Nucleus accumbens (tissue), 56 donors: ENCODE measurements at places on chromosomes 6 and 20.

DNA sequence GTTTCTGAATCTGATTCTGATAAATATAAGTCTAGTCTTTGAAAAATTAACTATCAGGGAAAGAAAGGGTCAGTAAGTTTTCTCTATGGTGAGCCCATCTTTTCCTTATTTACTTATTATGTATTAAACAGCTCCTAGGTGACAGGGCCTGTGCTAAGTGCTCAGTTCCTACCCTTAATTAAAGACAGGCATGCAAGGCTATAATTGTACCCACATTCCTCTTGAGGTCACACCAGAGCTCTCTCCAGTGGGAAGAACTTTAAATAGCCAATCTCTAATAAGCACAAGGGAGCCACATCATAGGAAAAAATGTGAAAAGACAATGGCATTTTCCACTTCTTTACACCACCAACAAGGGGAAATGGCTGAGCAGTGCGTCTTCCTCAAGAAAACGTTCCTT, 421.8 kb upstream of the SLC35B3 start:
- no peak for DNase-seq

DNA sequence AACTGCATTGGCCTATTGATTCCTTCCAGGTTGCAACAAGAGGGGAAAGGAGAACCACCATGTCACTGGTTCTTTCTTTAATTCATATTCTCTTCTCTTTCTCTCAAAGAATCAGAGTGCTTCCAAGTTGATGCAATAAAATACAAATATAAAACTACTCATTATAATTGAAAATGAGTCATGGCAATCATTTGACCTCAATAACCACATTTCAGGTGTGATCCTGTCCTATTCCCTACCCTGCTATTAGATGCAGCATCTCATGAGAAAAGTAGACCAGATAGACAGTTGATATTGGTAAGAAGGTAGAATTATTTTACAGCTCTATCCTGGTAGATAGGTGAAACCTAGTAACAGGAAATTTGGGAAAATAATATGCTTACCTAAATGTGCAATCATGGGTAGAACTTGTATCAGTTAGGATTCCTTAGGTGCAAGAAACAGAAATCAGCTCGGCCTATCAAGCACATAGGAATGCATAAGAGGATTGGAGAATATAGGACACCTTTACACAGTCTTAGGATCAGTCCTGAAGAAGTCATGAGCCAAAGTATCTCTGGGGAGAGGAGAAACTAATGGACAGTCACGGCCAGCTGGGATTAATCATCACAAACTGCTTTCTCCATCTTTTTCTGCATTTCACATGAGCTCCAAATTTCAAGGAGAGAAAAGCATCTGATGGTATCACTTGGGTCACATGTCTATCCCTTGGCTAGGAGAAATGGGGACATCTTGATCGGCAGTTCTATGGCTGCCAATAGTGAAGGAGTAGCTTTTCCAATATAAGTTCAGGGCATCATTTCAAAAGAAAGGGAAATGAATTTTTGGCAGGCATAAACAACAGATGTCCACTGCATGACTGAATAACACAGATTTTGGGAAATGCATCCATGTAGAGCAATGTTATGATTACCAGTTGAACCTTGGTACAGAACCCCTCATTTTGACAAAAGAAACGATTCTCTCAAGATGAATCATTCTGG, 19.3 kb upstream of the RNF146 start:
- no peak for DNase-seq

DNA sequence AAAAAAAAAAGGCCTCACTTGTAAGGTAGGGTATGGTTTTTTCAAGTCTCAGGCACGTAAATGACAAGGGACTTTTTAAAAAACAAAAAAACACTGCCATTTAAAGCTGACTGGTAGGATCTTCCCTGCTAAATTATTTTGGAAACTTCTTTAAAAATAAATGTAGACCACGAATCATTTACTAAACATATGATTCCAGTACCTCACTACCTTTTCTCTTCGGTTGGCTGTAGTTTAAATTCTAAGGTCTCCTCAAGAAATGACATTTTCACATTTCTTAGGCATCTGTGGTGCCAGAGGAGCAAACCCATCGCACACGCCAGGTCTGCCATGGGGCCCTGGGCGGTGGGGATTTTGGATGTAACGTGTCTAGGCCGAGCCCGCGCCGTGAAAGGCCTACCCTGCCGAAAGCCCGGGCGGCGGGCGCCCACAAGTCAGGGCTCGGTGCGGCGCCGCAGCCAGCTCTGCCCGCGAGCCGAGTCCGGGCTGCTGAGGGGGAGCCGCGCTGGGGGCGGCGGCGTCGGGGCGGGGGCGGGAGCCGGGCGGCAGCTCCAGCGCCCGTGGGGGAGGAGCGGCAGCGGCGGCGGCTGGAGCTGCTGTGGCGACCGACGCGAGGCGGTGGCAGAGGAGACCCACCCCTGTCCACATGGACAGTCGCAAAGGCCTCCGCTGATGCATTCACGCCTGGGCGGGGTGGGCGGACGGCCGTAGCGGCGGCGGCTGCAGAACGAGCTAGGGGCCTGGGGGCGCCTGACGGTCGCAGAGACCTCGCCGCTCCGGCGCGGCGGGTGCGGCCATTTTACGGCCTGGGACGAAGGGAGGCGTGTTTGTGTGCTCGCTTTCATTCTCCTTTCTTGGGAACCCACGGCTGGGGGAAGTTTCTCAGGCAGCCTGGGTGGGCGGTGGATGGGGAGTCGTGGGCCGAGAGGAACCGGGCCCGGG, at the start of gene SENP6:
Gene SENP6 (plus strand): TSS at position 577 of the 942 bp plus-strand sequence. CDS start 645 bp downstream, outside the sequence.
- DNase-seq = no peak

DNA sequence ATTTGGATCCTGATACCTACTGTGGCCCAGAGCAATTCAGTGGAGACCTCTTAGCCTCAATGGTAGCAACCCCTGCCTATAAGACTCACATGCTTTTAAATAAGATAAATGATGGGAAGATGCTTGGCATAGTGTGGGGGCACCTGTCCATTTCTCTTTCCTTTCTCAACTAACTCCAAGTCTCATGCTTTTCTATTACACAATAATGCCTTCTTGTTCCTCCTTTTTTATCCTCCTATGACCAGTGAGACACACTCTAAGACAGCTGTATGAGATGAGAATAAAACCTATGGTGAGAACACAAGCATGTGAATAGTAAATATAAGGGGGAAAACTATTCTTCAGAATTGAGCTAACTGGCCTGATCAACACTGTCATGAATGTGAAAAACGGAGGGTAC, 147.0 kb upstream of the STXBP5 start:
- no peak for DNase-seq

- no peak for DNase-seq
Observed at GRCh38 chr20:64093013-64093503, 8.9 kb upstream of the LKAAEAR1 start.

DNA sequence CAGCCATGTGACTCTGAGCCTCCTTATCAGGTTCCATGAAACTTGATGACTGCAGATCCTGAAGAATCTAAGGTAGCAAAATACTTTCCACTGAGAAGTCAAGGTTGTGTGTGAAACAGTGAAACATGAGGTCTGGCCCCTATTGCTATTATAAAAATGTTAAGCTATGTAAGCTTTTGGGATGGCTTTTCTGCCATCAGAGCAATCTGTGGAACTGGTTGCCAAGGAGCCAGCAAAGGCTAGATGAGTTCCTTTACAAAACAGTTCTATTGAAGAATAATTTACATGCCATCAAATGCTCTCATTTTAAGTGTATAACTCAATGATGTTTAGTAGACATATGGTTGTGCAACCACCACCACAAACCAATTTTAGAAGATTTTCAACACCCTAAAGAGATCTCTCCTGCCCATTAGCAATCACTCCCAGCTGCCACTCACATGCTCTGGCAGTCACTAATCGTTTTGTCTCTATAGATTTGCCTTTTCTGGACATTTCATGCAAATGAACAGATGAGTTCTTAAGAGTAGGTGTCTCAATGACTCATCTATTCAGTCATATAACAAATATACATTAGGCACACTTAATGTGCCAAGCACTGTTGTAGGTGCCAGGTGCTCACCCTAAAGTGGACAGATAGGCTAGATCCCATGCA, 19.9 kb upstream of the MEP1A start:
- no peak for DNase-seq

- no peak for DNase-seq
Observed at GRCh38 chr6:98787961-98788360, 46.4 kb upstream of the POU3F2 start.

DNA sequence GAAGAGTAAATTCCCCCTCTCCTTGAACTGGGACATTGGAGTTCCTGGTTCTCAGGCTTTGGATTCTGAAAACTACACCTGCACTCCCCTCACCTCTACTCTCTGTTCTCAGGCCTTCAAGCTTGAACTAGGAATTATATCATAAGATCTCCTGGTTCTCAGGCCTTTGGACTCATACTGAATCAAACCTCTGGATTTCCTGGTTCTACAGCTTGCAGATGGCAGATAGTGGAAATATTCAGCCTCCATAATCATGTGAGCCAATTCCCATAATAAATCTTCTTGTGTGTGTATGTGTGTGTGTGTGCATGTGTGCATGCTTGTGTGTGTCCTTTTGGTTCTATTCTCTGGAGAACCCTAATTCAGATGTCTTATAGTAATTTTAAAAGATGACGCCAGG, 12.7 kb upstream of the CHD6 start:
- no peak for DNase-seq

DNA sequence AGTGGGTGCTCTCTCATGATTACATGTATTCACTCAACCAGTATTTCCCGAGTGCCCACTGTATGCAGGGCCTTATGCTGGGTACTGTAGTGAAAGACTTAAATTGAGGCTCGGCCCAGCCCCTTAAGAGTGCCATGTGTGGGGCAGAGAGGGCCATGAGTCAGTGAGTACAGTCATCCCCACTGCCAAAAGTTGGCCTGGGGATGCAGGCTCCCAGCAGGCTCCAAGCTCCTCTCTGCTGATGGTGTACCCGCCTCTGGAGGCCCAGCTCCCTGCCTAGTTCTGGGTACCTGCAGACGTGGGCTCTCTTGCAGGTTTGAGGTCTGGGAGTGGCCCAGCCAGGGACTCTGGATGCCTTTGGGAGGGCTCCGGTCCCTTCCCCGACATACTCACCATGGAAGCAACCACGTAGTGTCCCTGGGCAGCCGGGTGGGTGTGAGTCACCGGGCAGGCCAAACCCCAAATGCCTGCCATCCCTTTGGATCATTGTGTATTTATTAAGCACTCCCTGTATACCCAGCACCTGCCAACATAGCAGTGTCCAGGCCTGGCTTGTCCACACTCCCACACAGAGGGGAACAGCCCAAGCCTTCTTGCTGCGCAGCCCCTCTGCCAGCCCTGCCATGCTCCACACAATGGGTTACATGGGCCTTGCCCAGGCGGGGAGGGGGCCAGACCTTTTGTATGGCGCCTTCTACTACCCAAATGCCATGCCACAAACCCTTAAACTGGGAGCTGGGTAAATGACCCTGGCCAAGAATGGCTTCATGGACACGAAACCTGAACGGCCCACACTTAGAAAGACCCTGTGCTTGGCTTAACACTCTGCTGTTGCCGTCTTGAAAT, 153.6 kb downstream of the VEGFA start:
- no peak for DNase-seq

DNA sequence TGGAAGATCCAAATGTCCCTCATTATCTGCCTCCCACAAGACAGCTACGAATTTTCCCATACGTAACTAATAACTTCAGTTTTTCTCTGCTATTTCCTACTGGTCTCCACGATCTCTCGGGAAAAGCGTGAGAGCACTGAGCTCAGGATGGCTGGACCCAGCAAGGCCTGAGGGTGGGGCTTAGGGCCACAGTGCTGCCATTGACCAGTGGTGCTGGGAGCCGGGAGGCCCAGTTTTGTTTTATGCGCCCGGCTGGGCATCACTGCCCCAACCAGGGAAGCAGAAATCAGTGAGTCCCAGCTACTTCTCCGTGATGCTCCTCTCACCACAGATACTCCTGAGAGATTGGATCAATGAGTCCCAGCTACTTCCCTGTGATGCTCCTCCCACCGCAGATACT, 238.4 kb downstream of the LY86 start:
- DNase-seq = no peak

DNA sequence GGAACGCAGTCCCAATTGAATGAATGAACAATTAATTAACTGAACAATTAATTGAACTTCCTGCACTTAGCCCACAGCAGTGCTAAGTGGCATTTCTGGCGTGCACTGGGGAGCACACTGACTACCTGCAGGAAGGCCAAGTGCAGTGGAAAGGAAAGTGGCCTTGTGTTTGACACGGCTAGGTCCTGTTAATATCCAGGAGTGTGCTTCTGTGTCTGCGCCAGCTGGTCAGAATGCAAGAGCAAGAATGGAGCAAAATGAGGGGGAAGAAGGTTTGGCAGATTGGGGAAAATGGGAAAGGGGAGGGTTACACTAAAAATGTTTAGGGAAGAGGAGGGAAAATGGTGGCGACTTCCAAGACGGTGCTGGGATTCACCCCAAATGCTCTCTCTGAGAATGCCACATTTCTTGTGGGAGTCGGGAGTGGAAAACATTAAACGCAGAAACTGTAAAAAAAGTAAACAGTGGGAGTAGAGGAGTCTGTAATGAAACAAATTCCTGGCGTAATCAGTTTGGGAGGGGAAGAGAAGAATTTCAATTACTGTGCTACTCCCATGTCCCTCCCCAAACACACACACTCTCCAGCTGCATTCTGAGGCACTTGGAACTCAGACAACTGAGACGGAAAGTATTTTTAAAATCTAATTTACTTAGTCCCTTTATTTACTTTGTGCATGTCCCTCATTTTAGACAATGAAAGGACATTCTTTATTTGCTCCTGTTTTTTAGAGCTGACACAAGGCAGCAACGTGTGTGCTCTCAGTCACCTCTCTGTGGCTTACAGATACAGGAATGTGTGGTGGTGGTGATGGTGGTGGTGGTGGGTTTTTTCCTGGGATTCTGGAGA, 64.1 kb downstream of the CLIC5 start:
- DNase-seq = no peak

GRCh38 chr6:7052443-7053011, 55.2 kb upstream of the RREB1 start:
- no peak for DNase-seq

GRCh38 chr6:167007985-167008384, 8.8 kb downstream of the CEP43 start:
- DNase-seq = no peak

DNA sequence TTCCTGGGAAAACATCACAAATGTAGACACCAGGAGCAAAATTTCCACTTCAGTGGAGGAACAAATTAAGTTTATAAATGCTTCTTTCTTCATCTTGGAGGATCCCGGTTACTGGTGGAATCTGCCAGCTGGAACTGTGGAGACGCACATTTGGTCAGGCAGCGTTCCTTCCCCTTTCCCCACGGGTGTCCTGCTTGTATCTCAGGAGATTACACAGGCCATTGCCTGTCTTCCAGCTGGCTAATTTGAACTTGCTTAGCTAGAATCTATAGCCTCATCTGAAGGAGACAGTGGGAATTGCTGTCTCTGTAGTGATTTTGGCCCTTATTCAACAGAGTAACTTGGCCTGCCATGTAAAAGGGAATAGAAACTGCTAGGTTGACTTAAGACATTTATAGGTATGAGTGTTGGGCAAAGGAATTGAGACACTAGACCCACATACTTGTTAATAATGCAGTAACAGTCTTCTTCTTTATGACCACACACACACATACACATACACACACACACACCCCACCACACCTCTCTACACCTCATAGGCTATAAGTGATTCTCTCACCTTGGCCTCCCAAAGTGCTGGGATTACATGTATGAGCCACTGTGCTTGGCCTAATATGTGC, 34.4 kb downstream of the TSBP1 start:
- DNase-seq = no peak
